ENCODE measurements at places on chromosomes 3 and 15.

- no peak for DNase-seq
Measured at GRCh38 chr3:59609657-59610348, 560.0 kb upstream of the CFAP20DC start.

GRCh38 chr3:130892759-130893375, 1.0 kb upstream of the ATP2C1 start:
- peak; percentile 56 for DNase-seq

- no peak for DNase-seq
Measured at GRCh38 chr15:78565951-78566774, 843 bp downstream of the CHRNA5 start.

GRCh38 chr3:62493109-62493801, 119.9 kb upstream of the FEZF2 start:
- DNase-seq: no peak

DNA sequence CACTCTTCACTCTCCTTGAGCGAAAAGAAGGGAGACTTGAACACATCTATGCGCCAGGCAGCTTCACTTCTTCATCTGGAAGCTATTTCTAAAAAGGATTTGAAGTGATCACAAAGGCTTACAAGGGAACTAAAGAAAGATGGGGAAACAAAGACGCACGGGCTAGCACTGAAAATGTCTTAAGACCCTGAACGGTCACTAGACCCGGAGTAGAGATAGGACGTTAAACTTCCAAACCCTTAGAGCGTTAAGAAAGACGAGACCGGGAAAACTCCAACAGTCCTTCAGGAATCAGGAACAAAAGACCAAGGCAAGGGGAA, 47.5 kb upstream of the EPHB3 start:
- no peak for DNase-seq

DNA sequence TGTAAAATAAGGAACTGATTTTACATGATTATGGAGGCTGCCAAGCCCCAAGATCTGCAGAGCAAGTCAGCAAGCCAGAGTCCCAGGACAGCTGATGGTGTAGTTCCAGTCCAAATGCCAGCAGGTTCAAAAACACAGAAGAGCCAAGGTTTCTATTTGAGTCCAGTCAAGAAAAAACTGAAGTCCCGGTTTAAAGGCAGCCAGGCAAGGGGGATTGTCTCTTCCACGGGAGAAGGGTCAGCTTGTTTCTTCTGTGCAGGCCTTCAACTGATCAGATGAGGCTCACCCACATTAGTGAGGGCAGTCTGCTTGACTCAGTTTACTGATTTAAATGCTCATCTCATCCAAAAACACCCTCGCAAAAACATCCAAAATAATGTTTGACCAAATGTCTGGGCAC, 246.2 kb downstream of the PLCL2 start:
- no peak for DNase-seq

- DNase-seq: no peak
Measured at GRCh38 chr15:44482090-44482489, 54.7 kb downstream of the CTDSPL2 start.

- peak; percentile 39 for DNase-seq
Measured at GRCh38 chr3:152444029-152444641, 175.4 kb downstream of the MBNL1 start.

GRCh38 chr3:17964108-17964507, 221.7 kb upstream of the TBC1D5 start:
- DNase-seq: peak; percentile 59

DNA sequence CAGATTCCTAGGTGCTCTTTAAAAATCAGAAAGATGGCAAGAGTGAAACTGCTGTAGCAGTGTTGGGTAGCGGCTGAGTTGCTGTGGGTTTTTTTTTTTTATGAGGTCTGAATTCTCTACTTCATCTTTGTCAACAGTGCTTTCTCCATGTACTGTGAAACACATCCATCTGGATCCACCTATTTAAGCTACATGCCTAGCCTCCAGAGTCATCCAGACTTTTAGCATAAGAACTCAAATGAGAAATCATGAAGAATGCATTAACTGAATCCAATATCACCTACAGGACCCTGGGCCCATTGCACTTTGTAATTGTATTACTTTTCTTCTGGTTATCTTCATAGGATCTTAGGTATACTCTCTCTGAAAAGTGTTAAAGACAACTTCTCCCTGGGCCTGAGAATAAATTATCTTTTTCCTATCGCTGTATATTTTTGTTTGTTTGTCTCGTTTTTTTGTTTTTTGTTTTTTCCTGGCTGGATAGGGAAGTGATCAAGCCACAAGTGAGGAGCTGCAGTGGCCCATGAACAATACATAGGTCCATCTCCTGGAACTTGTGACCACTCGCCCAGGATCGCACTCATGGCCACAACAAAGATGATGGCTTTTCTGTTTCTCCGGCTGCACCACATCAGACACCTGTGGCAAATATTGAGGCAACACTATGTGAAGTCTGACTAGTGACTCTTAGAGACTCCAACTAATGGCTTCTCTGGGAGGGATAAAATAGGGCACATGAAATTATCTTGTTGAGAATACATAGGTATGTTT, 609.9 kb upstream of the AGTR1 start:
- DNase-seq: no peak

DNA sequence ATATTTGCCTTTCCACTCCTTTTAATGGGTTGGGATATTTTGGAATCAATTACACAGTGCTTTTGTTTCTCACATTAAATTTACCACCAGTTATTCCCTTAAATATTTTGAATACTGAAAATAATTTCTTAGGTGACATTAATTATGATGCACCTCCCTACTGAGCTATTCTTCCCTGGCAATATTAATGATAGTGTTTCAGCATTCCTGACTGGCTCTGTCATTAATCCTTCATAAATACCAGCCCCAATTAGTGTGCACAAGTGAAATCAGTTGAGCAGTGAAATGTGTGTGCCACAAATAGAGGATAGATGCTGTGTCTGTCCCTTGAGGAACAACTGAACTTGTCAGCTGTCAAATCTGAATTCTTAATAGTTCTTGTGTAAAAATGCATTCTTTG, 304.0 kb downstream of the CACNA2D3 start:
- no peak for DNase-seq

GRCh38 chr3:135970506-135971116, 5.1 kb downstream of the PPP2R3A start:
- no peak for DNase-seq

GRCh38 chr3:29169451-29169850, 111.4 kb upstream of the RBMS3 start:
- no peak for DNase-seq

DNA sequence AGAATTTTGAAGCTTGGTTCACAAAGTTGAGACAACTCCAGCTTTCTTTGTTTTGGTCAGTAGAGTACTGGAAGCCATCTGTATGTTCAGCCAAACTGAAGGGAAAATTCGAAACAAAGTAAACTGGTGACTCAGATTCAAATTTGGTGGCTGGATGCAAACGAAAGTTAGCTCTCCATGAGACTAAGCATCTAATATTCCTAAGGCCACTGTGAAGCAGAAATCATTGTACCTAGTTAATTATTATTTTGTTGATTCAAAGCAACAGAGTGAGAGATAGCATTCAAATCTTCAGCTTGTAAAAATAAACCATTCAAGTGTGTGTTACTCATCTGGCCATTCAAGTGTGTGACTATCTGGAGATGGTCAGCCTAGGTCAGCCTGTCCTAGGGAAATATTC, 42.1 kb downstream of the NR2F2 start:
- DNase-seq: no peak

- DNase-seq: no peak
Measured at GRCh38 chr3:48411606-48412374, 18.1 kb downstream of the PLXNB1 start.

DNA sequence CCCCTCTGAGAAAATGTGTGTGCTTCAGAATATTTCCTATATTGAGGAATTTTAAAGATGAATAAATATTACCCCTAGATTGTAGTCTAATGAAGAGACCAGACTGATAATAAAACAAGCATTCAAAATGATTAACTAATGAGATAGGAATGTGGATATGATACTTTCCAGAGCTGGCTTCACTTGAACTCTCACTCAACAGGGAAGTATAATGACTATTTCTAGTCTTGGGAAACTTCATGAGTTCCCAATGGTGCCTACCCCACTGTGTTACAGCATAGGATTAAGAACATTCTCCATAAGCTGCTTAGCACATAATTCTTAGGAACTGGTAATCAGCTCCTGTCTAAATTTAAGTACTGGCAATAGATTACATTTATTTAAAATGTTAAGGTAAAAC, 261.5 kb upstream of the ZNF385D start:
- no peak for DNase-seq

DNA sequence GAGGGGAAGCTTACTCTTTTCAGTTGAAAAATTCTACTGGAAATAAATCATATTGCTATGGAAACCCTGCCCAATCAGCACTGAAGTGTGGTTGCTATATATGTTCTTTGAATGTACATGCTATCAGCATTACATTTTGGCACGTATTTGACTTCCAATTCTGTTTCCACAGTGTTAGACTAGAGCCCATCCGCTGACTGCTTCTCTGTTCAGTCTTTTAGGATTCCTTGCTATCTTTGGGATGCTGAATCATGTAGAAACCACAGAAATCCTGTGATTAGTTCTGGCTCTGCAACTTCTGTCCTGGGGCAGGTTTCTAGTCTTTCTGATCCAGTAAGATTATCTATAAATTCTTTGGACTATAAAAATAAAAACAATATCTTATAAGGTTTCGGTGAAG, 128.2 kb upstream of the SLC7A14 start:
- DNase-seq: no peak

- DNase-seq: no peak
Measured at GRCh38 chr15:63504979-63505841, 817 bp downstream of the USP3 start.

DNA sequence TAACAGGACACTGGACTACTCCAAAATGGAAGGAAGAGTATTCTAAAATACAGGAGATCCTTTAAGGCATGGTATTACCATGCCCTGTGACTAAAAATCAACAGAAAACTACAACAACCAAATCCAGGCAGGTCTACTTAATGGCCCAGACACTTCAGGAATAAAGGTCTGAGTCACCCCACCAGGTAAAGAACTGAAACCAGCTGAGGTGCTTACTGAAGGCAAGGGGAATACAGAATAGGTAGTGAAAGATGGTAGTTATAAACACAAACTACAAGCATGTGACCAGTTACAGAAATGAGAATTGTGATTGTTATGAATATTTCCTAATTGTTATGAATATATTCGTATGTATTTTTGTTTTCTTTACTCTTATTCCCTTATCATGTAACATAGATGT, 13.4 kb downstream of the IFT57 start:
- DNase-seq: no peak

DNA sequence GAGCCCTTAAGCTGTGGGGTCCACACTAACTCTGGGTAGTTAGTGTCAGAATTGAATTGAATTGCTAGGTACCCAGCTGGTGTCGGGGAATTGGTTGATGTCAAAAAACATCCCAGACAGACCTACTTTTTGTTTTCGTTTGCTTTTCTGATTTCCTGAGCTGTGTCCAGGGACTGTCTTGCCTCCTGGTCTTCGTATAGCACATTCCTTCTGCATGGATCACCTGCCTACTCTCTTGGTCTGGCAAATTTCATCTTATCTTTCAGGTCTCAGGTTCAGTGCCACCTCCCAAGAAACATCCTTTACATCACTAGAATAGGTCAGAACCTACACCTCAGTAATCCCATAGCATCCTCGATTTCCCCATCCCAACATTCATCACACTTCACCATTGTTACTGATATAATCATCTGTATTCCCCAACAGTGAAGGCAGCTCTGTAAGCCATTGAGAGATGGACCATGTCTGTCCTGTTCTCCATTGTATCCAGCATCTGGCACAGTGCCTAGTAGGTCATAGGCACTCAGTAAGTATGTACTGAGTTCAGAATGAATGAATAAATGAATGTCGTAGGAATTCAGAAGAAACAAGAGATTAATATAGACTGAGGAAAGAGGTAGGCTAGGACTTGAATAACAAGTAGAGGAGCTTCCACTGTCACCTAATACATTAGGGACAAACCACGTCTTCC, 81.2 kb downstream of the ANP32A start:
- DNase-seq: no peak

DNA sequence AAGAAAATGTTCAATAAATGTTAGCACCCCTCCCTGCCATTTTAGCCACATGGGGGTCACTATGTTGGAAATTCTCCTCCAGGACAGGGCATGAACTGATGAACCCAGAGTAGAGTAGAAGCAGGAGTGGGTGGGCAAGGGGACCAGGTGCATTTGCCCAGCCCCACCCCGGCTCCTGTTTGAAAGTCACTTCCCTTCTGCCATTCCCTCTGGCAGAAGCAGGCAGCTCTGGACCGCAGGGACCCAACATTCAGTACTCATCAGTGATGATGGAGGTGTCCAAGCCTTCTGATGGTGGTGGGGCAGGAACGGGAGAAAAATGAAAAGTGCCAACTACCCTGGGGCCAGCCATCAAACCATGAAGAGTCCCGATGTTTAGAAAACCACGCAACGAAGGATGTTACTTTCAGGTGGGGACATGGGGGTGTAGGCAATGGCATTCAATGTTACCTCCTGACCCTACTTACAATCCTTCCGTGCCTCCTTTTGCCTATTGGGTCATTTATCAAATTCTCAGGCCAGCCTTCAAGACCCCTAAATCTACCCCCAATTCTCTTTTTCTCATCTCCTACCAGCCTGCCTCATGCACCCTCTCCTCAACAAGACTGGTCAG, 17.2 kb downstream of the UBAP1L start:
- DNase-seq: no peak

DNA sequence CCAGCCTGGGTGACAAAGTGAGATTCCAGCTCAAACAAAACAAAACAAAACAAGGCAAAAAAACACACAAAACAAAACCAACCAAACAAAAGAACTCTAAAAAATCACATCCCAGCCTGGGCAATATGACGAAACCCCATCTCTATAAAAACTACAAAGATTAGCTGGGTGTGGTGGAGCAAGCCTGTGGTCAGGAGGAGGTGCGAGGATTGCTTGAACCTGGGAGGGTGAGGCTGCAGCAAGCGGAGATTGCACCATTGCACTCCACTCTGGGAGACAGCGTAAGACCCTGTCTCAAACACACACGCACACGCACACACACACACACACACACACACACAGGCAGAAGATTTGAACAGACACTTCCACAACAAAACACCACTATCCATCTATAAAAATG, 99.6 kb downstream of the SHQ1 start:
- DNase-seq: peak; percentile 66

DNA sequence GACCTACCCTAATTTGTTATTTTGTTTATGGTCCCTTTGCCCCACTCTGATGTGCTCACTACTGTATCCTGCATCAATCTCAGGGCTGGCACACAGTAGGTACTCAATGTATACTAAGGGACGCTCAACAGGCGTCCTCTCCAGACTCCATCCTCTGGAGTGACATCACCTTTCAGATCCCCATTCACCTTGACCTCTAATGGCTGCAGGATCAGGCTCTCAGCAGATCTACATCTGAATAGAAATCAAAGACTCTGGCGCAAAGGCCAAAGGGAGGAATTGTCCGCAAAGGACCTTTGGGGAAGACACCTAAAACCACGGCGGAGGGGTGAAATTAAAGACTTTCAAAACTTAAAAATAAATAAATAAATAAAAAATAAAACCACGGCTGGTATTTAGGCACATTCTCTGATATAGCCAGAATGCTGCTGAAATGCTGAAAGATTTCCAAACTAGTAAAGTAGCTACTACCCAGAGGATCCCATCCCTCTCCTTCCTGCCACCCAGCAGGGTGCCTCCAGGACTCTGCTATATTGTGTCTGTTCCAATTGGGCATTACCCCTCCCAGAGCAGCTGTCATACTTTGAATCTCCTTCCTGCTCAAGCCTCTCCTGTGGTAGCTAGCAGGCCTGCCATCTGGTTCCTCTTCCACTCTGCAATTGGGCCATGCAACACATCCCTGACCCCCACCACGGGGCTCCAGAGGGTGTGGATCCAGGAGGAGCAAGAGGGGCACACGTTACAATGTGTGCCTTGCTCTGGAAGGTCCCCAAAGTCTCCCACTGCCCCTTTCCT, 6.1 kb downstream of the SHF start:
- DNase-seq: no peak
